ENCODE measurements at places on chromosomes 6 and 20. TPM values are rescaled to one million over a fixed set of nuclear protein-coding genes. Genes with fewer than 3 reads are reported as not detected.

RIPPLY2 gene
- total RNA-seq, result not detected

BPIFB1 gene
- total RNA-seq, result not detected

PLCB1 gene
- 4.2 TPM for total RNA-seq

HTR1B gene
- total RNA-seq, result not detected

POFUT1 gene
- 16.3 TPM for total RNA-seq

MMP24 gene
- not detected for total RNA-seq

HDGFL1 gene
- not detected for total RNA-seq
